Stimulated activated CD4-positive, alpha-beta T cell treated with anti-CD3 and anti-CD28 coated beads, Interleukin-15, amount 100 ng/mL, for 24 hours (primary cell): ENCODE measurements at places on chromosomes 11 and 22.
A peak's percentile ranks its signal among the peaks of the same experiment; 100 is the strongest.

- peak; percentile 8 for DNase-seq
Measured at GRCh38 chr11:70324376-70325115, 54.1 kb downstream of the PPFIA1 start.

- peak; percentile 78 for DNase-seq
Measured at GRCh38 chr22:50148991-50149721, 21.4 kb upstream of the PANX2 start.

DNA sequence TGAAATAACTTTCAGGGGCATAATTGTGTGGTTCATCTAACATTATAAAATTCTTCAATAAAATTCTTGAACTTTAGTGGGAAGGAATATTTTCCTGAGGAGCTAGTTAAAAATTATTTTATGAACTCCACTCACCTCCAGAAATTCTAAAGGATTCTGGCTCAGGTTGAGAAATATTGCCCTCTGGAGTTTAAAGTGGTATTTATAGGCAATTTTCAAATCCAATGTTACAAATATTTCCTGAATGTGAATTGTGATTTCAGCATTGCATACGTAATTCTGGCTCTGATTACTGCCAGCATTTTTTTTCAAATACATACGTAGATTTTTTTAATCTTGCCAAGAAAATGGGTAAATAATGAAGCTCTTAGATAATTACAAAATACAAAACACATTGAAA, 598.2 kb upstream of the ANO3 start:
- DNase-seq, result no peak

- DNase-seq, result no peak
Measured at GRCh38 chr11:108576523-108576922, 17.0 kb downstream of the EXPH5 start.

GRCh38 chr11:35501776-35502175, 23.6 kb downstream of the PAMR1 start:
- DNase-seq, result no peak
